Thoracic aorta (tissue), 2 donors: ENCODE measurements at places on chromosomes 1 and 21. TPM values are rescaled to one million over a fixed set of nuclear protein-coding genes. Genes with fewer than 3 reads are reported as not detected.

TMED5 gene
- 45.2 TPM for total RNA-seq

FAM163A gene
- total RNA-seq = not detected

TRAF3IP3 gene
- 12.3 TPM for total RNA-seq

CLIC6 gene
- total RNA-seq = 7.3 TPM

ZNF683 gene
- not detected for total RNA-seq

- DNase-seq = no peak
These were observed 158.1 kb downstream of the RUNX1 start for GRCh38 chr21:34890724-34891612.

DNA sequence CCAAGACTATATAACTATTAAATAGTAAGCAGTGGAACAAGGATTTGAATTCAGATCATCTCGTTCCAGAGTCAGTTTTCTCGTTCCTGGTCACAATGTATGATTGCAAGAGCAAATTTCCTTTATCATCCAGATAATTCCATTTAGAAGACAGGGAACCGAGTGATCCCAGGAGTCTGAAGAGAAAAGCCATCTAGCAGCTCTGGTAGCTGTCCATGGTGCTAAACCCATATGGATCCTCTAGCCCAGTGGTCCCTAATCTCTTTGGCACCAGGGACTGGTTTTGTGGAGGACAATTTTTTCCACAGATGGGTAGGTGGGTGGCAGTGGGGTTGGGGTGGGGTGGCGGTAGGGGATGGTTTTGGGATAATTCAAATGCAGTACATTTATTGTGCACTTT, 229.4 kb downstream of the PTPRU start:
- DNase-seq = no peak

- DNase-seq = no peak
These were observed 1490.8 kb downstream of the BRINP3 start for GRCh38 chr1:188986745-188987417.

GRCh38 chr1:26025517-26025916, 3.9 kb downstream of the EXTL1 start:
- no peak for DNase-seq

DNA sequence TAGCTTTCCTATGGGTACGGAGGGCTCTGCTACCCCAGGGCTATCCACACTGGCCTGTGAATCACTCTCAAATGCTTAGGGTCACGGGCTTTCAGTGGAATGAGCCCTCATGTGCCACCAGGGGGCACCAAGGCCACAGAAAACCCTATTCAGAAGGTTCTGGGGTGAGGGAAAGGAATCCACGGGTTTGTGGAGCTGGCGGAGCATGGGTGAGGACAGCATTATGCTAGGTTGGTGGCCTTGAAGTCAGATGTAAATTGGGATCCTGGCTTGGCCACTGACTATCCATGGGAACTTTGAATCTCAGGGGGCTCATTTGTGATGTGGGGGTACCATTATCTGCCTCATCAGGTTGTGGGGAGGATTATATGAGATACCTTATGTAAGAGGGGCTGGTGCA, 5.1 kb upstream of the LAMTOR5 start:
- no peak for DNase-seq

DNA sequence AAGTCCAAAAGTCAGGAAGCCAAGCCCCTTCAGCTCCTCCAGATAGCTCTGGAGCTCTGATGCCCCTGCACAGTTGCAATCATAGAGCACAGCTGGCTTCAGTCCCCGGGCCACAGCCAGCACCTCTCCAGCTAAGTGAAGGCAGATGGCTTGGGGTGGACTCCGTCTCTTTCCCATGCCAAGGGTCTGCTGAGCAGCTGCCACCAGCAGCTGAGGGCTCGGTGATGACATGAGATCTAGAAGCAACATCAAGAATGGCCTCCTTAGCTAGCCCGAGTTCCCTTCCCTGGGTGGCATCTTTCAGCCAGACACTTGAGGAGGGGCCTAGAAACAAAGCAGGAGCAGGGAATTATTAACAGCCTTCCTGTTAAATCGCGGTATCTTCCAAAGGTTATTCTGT, 973 bp downstream of the C1orf74 start:
- no peak for DNase-seq

DNA sequence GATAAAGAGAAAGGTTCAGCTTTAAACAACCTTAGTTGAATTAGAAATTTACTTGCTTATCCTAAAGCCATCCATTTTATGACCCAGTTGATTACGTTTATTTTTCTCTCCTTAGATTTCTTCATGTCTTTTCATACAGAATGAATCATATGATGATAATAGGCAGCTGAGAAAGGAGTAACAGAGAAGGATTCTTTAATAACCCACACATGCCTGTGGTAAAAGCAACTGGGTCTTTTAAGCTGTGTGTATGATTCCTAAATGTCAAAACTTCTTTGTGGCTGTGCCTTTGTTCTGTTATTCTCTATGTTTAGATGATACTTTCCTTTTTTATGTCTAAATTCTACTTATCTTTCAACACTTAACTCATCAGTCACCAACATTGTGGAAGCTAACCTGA, 626.5 kb downstream of the NCAM2 start:
- no peak for DNase-seq

DNA sequence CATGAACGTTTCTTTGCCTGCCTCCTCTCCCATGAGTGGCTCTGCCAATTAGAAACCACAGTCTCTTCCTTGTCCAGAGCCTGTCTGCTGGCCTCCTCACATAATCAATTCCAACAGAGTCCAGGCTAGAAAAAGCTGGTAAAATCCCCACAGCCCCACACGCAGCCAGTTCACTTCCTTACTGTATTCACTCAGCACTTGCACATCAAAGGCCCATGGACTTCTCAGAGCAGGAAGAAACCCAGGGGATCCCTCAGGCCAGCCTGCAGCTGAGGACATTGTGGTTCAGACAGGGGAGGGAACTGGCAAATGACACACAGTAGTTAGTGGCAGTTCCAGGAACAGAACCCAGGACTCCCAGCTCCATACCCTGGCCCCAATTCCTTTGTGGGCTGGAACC, 171.6 kb upstream of the EDN2 start:
- no peak for DNase-seq

DNA sequence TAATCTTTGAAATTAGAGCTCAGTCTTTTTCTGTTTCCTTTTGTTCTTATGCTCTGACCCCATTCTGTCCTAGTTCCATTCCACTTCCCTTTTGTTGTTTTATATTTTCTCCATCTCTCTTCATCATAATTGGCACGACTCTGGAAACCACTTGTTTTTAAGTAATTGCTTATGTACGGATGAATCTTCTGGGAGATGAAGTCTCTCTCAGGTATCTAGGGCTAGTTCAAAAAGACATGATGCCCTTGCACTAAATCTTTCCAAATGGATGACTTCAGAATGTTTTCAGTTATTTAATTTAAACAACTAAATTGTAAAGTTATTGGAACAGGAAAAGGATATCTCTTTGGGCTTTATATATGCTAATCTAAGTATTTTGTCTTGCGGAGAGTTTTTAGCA, at the start of gene OR6F1:
TSS of gene OR6F1 (minus strand) at position 101 of the 400 bp plus-strand sequence. CDS start 3,891 bp downstream, outside the sequence.
- DNase-seq = no peak

GRCh38 chr1:219223496-219223895, 49.8 kb downstream of the LYPLAL1 start:
- no peak for DNase-seq

GRCh38 chr1:84269306-84269705, 32.2 kb upstream of the SAMD13 start:
- DNase-seq = no peak

DNA sequence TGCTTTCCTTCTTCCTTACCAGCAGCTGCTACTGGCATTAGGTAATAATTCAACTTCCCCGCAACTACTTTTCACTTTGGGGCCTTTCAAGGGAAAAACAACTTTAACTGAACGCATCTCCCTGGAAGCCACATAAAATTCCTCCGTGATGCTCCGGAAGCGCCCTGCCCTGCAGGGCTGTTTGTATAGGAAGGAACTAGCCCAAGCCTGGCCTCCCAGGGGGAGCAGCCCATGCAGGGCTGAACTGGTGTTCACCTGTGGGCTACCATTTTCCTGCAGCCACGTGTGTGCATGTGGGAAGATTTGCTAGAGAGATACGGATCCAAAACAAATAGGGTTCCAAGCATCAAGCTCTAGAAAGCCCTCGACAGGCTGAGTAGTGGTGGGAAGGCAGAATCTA, 14.4 kb downstream of the CLDN14 start:
- no peak for DNase-seq

GRCh38 chr1:172070055-172070454, 228.8 kb downstream of the DNM3 start:
- no peak for DNase-seq
